ENCODE measurements at places on chromosomes 16 and 17.
A peak's percentile ranks its signal among the peaks of the same experiment; 100 is the strongest.

DNA sequence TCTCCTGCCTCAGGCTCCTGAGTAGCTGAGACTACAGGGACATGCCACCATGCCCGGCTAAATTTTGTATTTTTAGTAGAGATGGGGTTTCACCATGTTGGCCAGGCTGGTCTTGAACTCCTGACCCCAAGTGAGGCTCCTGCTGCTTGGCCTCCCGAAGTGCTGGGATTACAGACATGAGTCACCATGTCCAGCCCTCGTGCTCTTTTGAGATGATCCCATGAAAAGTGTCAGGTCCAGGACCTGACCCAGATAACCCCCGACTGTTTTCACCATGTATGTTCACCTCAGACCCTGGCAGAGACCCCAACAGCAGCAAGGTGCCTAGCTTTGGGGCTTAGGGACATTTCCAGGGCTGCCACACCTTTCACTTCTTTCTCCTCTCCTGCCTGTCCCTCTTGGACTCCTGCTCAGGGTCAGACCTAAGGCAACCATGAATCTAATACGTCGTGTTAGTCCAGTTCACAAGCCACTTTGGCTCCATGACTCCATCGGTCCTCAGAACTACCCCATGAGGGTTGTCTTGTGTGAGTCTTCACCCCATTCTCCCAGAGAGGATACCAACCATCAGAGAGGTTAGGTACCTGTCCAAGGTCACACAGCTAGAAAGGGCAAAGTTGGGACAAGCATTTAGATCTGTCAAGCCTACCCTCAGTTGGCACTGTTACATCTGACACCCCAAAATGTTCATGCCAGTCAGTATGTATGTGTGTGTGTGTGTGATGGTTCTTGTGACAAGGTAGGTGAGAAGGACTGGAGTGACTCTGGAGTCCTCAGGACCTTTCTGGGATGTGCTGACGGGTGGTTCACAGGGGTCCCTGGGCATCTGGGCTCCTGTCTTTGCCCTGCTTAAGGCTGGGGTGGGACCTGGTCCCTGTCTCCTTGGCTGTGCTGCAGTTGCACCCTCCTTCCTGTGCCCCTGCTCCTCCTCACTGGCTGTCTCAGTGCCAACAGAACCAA lies 23.1 kb upstream of the MAP3K14 start:
- no peak for DNase-seq

- no peak for DNase-seq
These were observed 102.5 kb upstream of the CDH5 start for GRCh38 chr16:66263973-66264310.

DNA sequence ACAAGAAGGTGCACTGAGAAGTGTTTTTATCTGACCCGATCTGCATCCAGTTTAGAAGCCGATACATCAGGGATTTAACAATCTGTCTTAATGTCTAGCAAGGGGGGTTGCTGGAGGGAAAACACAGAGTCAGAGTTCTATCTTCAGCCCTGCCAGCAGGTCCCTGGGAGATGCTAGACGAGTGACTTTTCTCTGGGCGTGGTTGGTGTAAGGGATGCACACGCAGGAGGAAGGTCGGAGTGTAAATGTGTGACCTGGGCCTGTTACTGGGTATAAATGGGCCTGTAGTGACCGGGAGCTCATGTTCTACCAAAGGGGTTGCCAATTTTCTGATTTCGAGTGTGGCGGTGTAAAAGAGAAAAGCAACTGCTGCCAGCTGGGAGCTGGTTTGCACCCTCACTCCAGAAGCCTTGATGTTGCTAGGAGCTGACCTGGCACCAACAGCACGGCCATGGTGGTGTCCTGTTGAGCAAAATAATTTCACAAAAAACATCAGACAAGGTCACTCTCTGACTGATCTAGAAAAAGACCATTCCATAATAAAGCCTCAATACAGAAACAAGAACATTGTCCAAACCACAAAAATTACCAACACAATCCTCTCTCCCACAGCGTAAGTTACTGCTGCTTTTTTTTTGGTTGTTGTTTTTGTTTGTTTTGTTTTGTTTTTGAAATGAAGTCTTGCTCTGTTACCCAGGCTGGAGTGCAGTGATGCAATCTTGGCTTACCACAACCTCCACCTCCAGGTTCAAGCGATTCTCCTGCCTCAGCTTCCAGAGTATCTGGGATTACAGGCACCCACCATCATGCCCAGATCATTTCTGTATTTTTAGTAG lies 1.3 kb upstream of the KCTD13 start:
- peak; percentile 37 for DNase-seq

DNA sequence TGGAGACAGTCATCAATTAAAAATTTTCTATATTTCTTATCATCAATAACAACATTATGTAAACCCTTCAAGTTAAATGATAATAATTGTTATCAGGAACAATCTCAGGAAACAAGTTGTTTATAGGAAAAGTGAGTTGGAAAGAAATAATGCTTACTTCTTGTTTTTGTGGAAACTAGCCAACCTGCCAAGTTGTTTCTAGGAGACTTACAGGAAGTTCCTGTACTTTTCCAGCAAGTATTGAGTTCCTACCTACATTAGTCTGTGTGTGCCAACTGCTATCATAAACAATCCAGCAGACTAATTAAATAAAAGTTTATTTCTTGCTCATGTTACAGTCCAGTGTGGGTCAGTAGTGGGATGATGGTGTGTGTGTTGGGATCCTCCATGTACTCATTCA lies 1.6 kb upstream of the CCL14 start:
- DNase-seq, result no peak

DNA sequence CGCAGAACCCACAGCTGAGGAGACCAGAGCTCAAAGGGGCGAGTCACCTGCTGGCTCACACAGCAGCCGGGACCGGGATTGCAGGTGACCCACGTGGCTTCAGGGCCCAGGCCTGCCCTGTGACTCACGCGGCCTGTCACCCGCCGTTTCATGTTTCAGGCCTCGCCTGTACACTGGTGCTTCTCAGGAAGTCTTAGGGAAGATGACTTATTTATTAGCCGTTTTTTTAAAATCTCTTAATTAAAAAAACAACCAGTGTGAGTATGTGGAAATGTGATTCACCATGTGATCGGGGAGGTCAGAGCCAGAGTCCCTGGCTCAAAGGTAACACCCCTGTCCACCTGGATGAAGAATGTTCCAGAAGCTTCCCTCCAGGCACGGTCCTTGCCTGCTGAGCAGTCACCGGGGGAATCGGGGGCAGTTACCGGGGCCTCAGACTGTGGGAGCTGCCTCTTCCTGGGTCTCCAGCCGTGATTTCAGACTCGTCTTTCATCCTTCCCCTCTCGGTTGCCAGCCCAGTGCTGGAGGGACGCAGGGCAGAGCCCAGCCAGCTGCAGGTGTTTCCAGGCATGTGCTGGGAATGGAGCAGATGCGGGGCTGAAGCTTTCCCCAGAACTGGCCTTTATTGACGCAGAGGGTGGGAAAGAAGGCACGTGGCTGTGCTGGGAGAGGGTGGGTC lies 49.3 kb downstream of the CMIP start:
- DNase-seq, result no peak

DNA sequence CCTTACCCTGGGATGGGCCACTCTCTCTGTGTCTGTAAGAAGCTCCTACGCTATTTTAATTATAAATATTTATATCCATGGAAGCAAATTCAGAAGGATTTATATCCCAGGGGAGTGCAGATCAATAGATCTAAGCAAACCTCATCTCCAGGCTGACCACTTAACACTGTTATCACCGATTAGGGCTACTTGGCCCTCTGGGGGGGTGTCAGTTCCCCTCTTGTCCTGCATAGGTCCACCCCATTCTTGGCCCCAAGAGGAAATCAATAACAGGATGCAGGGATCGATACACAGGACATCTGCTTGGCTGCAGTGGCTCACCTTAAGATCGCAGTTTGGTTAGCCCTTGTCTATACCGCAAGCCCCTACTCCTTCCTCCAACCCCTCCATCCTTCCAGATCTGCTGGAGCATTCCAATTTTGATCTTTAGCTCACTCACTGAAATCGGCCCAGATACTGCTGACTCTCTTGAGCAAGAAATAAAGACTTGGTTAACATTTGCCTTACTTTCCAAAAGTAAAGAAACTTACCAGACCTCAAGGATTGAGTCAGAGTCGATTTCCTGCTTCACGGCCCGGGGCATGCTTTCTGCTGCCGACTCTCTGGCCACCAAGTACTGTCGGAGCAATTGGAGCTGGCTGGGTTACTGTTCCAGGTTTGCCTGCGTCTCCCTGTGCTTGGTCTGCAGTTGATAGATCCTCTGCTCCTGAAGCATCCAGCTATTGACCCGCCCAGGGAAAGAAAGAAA lies 112.3 kb upstream of the PMFBP1 start:
- DNase-seq, result no peak

DNA sequence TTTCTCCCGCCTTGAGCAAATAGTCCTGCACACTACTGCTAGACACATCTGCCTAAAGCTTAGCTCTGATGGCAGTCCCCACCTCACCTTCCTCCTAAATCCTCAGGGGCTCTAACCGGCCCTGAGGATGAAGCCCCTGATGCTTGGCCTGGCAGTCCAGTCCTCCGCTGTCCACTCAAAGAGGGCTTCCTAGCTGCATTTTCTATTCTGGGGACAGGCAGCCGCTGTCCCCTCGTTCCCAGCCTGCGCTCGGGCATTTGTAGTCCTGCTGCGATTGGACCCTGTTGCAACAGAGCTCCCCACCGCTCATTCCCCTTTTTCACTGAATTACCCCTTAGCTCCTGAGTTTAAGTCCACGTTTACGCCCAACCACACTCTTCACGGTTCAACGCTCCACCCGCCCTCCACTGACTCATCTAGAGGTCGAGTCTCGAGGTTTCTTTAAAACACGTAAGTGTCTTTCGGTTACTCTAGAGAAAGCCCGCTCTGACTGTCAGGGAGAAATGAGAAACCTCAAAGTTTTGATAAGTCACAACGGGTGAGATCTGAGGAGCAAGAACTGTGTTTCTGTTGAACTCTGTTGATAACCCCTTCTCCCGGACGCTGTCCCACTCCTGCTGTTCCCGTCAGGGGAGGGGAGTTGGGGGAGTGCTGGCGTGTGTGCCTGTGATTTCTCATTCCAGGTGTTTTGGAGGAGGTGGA lies 4.5 kb downstream of the CCR7 start:
- no peak for DNase-seq

DNA sequence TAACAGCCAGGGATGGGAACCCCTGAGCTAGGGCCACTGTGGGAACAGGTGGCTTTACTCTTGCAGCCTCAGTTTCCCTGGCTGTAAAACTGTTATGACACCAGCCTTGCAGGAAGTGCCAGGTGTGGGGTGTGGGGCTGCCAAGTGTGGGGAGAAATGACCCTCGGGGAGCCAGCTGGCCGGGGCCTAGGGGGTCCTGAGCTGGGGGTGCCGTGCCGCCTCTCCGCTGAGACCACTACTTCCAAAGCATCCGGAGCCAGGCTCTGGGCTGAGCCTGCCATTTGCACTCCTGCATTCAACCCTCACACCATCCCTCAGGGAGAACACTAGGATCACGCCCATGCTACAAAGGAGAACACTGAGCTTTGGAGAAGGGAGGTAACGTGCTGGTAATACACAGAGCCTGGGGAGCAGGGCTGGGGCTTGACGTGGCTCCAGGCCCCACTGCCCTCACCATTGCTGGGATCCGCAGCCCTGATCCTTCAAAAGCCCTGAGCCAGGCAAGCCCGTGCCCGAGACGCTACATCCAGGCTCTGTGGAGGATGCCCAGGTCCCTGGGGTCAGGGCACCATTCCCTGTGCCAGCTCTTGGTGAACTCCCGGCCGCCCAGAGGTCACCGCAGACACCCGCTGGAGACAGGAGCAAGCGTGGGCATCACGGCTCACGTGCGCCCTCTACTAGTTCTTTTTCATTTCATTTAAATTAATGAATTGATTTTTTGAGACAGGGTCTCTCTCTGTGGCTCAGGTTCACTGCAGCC lies 28.8 kb upstream of the GINS2 start:
- DNase-seq, result peak; percentile 75

- no peak for DNase-seq
These were observed 67.3 kb downstream of the ANKRD11 start for GRCh38 chr16:89422905-89423630.

DNA sequence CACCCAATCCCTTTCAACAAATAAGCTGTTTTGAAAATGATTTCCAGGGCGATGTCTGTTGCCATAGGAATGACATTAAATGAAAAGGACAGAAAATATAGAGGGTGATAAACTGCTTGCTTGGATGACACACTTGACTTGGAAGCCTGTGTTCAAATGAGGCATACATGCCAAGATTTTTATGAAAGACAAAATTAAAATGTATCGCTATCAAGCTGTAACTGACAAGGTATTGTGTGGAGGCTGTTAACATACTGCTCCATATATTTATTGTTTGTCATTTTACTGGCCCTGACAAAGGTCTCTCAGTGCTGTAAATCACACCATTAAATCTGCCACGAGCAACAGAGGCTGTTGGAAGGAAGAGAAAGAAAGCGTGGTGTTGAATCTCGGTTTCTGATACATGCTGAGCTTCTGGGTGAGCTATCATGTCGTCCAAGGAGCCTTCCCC lies 456.2 kb upstream of the SALL1 start:
- peak; percentile 32 for DNase-seq

DNA sequence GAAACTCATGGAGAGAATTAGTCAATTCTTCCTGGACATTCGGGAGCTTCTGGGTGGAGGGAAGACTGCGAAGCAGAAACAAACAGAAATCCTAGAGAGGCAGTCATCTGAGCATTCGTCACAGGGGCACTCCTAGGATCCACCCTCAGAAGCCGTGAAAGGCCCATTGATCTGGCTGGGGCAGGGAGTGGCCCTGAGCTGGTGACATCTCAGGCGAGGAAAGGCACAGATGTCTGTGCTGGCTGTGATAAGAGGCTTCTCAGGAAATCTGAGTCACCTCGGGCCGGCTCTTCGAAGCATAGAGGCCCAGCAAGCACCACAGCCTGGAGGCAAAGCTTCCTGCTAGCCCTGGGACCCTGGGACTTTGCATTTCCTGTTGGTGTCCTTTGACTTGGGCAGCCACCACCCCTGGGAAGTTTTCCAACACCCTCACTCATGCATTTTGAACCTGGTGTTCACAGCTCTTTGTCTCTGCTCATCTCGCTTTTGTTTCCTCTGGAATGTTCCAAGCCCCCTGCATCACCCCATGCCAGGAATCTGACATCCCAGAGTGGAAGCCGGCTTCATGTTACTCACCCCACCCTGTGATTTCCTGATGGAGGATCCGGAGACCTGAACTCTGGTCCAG lies 23.3 kb upstream of the CDRT4 start:
- DNase-seq, result no peak

DNA sequence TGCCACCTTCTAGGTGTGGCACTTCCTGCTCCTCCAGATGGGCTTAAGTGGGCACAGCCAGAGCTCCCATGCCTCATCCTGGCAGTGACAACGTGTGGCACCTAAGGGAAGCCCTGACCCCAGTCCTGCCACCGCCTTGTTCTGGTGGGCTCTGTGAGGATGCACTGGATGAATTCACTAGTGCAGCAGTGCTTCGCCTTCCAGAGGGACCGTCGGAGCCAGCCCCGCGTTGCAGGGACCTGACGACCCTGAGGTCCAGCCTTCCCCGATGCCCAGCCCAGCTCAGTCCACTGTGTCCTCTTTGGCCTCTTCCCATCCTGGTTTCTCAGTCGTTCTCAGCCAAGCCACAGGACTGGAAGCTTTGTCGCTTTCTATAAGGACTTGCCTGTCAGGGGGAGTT lies 399.8 kb downstream of the SEC14L1 start:
- no peak for DNase-seq

DNA sequence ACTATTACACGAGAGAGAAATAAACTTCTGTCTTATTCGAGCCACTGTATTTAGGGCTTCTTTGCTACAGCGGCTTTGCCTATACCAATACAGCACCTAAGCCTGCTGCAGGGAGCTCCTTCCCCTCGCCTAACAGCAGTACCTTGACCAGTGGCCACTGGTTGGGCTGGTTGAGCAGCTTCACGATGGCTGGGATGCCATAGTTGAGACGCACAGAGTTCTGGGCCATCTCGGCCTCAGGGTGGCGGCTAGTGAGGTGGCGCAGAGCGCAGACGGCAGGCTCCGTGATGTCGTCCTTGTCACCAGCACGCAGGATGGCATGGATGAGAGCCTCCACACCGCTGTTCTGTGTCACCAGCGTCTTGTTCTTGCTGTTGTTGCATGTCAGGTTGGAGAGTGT lies 23.7 kb downstream of the JUP start:
- DNase-seq, result no peak

All from NCI-H1092 (cell line).